ENCODE measurements at places on chromosomes 4 and X.

DNA sequence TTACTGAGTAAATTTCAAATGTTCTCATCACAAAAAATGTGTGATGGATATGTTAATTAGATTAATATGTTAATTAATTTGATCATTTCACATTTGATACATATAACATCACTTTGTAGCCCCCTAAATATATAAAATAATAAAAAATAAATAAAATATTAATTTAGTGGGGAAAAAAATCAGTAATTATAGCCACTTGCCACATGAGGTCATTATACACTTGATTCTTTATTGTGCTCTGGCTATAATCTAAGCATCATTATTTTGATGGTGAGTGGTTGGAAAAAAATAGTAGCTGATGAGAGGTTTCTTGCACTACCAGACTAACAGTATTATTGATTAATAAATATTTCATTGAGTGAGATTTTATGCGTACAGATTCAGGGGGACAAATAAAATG, 57.4 kb downstream of the DCK start:
- DNase-seq, result no peak

GRCh38 chrX:9821572-9821971, 35.3 kb downstream of the SHROOM2 start:
- no peak for DNase-seq

- no peak for DNase-seq
Observed at GRCh38 chrX:103413705-103414387, 37.5 kb downstream of the BEX3 start.

GRCh38 chrX:69226459-69227158, 61.4 kb upstream of the PJA1 start:
- no peak for DNase-seq

DNA sequence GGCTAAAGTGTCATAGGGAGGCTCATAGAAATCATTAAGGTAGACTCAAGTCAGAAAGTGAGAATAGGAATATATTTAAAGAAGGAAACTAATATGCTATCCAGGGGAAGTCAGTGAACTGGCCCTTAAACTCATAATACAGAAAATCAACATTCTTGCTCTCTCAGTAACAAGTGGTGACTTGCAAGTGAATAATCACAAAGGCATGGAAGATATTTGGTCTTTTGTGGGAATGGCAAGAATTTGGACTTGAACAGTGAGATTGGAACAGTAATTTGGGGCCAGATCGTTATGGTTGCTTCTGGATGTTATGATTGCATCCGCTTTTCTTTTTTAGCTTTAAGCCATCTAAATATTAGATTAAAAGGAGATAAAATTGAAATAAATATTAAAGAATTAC, 103.8 kb downstream of the TBC1D19 start:
- no peak for DNase-seq

GRCh38 chr4:153887217-153887616, 98.3 kb upstream of the SFRP2 start:
- no peak for DNase-seq

GRCh38 chr4:112423591-112423990, 92.4 kb downstream of the NEUROG2 start:
- no peak for DNase-seq

GRCh38 chrX:15812192-15812938, 22.1 kb downstream of the ZRSR2 start:
- no peak for DNase-seq

GRCh38 chr4:67055319-67055718, 490.0 kb downstream of the CENPC start:
- DNase-seq, result no peak

GRCh38 chrX:55452833-55453124, 852 bp downstream of the MAGEH1 start:
- DNase-seq, result no peak

DNA sequence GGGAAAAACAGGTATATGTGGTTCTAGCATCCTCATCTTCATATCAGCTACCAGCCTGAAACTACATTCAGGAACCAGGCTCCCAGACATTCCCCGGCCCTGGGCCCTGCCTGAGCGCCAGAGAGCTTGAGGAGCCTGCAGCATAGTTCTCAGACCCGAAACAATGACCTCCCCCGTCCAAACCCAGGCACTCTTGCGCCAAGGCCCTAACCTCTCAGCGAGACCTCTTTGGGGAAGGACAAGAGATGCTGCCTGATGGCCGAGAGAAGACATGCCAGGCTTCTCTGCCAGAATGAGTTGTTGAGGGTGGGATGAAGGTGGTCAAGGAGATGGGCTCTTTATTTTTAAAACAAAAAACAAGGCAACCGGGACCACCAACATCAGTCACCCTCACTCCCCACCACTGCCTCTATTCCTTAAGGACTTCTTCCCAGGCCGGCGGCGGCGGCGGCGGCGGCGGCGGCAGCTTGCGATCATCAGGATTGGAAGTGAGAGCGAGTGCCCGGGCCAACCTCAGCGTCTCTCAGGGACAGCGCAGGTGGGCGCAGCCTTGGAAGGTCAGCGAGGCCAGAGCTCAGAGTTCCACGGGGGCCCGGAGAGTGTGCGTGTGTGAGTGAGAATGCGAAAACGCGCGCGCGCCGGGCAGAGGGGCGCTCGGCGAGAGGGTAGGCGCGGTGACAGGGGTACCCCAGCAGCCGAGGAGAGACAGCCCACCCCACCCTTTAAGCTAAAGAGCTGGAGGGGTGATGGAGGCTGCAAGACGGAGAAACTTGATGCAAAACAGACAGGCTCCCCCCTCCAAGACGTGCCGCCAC, 601 bp downstream of the INPP4B start:
- peak; percentile 77 for DNase-seq

GRCh38 chrX:40088299-40088625, 9.5 kb downstream of the BCOR start:
- DNase-seq, result no peak

GRCh38 chrX:23365541-23365940, 30.9 kb downstream of the PTCHD1 start:
- no peak for DNase-seq

- DNase-seq, result no peak
Observed at GRCh38 chrX:27463187-27463586, at the start of gene PPP4R3C. PPP4R3C (minus strand) TSS chrX:27463341; CDS start chrX:27463296, 45 bp downstream.

- no peak for DNase-seq
Observed at GRCh38 chr4:14269824-14270223, 642.3 kb upstream of the BOD1L1 start.

DNA sequence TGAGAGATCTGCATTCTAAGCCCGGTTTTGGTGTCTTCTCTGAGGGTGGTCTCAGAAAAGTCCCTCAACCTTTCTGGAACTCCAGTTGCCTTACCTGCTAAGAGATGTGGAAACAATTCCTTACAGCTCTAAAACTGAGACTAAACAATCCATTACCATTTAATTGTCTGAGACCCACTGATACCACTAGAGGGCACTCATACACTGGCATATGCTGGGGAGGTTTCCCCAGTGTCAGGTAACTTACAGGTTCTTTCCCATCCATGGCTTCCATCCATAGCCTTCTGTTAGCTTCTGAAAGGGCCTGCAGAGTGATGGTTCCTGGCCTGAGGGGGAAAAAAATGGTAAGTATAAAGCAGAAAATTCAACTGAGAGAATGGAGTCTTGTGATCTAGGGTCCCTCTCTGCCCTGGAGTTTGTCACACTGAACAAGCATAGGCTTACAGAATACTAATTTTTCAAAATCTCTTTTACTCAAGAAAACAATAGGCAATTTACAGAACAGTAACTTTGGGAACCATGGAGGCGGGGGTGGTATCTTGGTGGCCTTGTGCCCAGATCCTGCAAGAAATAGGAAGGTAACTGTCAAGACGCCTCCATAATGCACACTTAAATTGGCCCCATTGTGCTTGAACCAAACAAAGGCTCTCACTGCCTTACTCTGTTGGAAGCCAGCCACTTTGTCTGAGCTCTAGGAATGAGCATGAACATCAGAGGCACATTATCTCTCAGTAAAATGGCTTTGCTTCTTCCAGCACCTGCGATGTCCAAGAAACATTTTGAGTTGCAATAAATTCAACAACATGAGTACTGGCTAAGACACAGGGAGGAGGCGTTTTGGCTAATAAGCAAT, 236.1 kb downstream of the OPHN1 start:
- DNase-seq, result no peak

- no peak for DNase-seq
Observed at GRCh38 chr4:124804584-124804983, 92.1 kb upstream of the ANKRD50 start.

DNA sequence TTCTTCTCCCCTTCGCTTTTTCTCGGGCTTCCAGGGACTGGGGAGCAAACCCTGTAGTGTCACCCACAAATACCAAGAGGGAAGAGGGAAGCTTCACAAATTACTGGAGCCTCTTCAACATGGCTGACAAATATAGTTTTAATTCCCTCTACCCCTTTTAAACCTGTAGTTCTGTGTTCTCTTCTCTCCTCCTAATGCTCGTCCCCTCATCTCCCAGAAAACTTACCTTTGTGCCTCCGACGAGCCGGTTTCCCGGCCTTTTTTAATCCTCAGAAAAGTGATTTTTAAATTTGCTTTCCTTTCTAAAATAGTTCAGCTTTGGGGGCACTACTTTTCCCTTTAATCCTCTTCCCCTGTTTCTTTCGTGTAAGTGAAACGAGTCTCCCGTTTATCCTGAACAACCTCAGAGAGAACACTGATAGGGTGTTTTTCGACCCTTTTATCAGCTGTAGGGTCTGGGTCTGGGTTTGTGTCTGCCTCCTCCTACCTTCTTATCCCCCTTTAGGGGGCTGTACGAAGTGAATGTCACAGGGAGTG, 408 bp downstream of the TET2 start:
- DNase-seq, result no peak

GRCh38 chrX:285076-285677, 4.0 kb downstream of the PLCXD1 start:
- no peak for DNase-seq

DNA sequence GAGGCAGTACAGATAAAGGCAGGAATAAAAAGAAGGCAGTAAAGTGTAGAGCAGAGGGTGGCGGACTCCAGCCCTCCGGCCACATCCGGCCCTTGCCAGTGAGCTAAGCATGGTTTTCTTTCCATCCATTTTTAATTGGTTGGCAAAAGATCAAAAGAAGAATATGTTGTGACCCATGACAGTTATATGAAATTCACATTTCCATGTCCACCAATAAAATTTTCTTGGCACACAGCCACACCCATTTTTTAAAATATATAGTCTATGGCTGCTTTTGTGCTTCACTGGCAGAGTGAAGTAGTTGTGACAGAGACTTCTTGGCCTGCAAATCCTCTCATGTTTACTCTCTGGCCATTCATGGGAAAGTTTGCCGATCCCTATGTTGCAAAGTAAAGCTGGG, 29.8 kb downstream of the SLC9A6 start:
- DNase-seq, result no peak

- no peak for DNase-seq
Observed at GRCh38 chr4:124631760-124632159, 80.8 kb downstream of the ANKRD50 start.

- DNase-seq, result no peak
Observed at GRCh38 chrX:95076449-95076848, 1402.4 kb downstream of the FAM133A start.

DNA sequence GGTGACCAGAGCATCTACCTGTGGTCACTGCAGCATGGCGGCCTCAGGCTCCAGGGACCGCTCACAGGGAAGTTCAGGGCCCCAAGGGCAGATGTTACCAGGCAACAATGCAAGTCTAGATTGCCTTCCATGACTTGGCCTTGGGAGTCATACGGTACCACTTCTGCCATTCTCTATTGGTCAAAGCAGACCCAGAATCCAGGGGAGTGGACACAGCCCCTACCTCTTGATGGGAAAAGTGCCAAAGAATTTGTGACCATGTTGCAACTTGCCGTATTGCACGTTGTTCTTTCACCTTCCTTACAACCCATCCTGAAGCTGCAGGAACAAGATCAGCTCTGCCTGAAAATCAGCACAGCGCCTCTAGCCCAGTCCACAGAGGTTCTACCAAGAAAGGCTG, 111.1 kb downstream of the IRF2 start:
- DNase-seq, result no peak
